MG63 (cell line): ENCODE measurements at places on chromosomes 1 and 21. TPM values are rescaled to one million over a fixed set of nuclear protein-coding genes. Genes with fewer than 3 reads are reported as not detected.

Gene USH2A
- total RNA-seq = 0.16 TPM in 1 of 2 replicates, not detected in the other

Gene RAB7B
- total RNA-seq = 17.5 and 25.7 TPM in 2 replicates

Gene BSND
- total RNA-seq = not detected in 2 replicates

Gene BOLA1
- total RNA-seq = 9.5 and 33.3 TPM in 2 replicates

Gene HPDL
- 3.2 and 7.1 TPM in 2 replicates for total RNA-seq

Gene PEA15
- total RNA-seq = 243 and 355 TPM in 2 replicates

Gene PKLR
- total RNA-seq = not detected in 2 replicates

Gene HRNR
- not detected in 2 replicates for total RNA-seq

Gene STK40
- 10.0 and 13.2 TPM in 2 replicates for total RNA-seq

Gene NPL
- 2.3 and 6.8 TPM in 2 replicates for total RNA-seq

Gene CNIH3
- 0.10 and 1.6 TPM in 2 replicates for total RNA-seq

Gene SMIM11
- 7.9 and 12.3 TPM in 2 replicates for total RNA-seq

Gene GPR153
- 5.0 and 6.3 TPM in 2 replicates for total RNA-seq

Gene HSD3B1
- not detected in 2 replicates for total RNA-seq

Gene ITLN2
- total RNA-seq = not detected in 2 replicates

GRCh38 chr1:196355206-196355786 is 252.9 kb downstream of the KCNT2 start:
- DNase-seq = no peak

- no peak for DNase-seq
Observed at GRCh38 chr1:100972185-100972584, 53.4 kb downstream of the DPH5 start.

DNA sequence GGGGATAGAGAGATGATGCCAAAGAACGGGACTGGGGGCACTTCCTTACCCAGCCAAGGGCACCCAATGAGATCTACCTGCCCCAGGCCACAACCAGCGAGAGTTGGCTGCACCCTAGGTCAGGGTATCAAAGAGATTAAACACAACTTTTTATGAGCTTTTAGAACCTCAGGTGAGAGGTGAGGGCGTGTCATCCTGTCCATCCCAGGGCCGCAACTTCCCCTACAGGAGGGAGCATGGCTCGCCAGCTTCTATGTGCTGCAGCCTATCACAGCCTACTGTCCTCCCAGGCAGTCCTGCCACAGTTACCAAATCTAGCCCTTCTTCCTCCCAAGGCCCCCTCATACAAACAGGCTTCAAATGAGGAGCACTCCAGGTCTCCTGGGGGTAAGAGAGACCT is 12.9 kb downstream of the TMEM9 start:
- no peak for DNase-seq

DNA sequence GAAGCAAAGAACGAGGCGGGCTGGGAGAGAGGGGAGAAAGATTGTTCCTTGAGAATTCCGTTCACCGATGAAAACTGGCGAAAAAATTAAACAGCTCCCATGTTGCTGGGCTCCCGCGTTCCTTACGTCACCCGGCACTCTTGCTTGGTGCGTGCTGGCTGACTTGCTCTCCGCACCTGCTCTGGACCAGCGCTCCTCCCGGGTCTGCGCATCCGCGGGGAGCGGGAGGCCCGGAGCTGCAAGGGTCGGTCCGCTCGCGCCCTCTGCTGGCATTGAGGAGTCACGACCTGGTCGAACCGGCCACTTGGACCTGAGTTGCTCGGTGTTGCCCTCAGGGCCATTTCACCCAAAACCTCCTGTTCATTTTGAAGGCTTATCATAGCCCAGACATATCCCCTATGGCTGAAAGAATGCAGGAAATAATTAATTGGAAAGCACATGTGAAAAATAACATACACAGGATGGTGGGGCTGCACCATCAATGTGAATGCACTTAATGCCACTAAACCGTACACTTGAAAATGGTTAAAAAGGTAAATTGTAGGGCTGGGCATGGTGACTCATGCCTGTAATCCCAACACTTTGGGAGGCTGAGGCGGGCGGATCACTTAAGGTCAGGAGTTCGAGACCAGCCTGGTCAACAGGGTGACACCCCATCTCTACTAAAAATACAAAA is 98.9 kb upstream of the BACE2 start:
- DNase-seq = peak; percentile 78

- no peak for DNase-seq
Observed at GRCh38 chr1:45621895-45622523, 1.8 kb downstream of the CCDC17 start.

- peak; percentile 67 for DNase-seq
Observed at GRCh38 chr1:227372726-227373130, 54.4 kb upstream of the CDC42BPA start.

- DNase-seq = peak; percentile 10
Observed at GRCh38 chr1:59204001-59204400, 92.9 kb upstream of the FGGY start.

- peak; percentile 70 for DNase-seq
Observed at GRCh38 chr1:155007251-155007828, 4.7 kb downstream of the ZBTB7B start.

DNA sequence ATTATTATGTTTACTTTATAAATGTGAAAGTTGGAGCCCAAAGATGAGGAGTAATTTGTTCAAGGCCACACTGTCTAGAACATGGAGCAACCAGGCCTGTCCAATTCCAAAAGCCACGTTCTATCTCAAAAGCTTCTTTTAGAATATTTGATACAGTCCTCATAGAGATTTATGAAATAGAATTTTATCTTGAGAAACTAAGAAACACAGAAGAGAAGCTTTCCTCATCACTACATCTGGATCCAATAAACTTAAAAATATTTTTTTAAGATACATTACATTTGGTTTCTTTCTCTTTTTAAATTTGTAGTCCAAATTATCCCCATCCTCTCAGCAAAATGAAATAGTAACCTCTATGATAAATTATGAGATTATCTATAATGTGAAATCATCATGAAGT is 58.9 kb downstream of the DDAH1 start:
- no peak for DNase-seq

GRCh38 chr1:24390924-24391782 is 22.4 kb downstream of the STPG1 start:
- peak; percentile 74 for DNase-seq

DNA sequence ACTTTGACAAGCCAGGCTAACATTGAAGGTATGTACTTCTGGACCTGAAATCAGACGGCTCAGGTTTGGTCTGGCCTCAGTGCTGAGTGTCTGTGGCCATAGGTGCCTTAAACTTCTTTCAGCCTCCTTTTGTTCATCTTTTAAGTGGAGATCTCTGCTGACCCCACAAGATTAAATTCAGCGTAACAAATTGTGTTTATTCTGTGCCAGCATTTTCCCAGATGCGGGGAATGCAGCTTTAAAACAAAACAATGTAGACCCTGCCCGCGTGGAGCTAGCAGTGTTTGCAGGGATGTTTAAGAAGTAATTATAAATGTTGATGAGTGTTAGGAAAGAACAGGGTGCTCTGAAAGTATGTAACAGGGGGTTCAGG is 923 bp downstream of the CAP1 start:
- DNase-seq = no peak

DNA sequence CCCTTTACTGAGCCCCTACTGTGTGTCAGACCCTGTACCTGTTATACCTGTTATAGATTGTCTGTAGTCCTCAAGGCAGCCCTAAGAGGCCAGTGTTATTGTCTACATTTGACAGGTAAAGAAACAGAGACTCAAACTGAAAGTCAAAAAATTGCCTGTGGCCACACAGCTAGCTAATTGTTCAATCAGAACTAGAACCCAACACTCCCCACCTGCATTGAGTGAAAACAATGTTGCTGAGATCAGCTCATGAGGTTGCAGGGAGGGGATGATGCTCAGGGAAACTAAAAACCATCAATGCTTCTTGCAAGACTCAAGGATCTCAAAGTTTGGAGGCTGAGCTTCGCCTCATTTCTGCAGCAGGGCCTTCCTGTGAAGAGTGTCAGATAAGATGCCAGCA is 109.5 kb upstream of the LMO4 start:
- no peak for DNase-seq

DNA sequence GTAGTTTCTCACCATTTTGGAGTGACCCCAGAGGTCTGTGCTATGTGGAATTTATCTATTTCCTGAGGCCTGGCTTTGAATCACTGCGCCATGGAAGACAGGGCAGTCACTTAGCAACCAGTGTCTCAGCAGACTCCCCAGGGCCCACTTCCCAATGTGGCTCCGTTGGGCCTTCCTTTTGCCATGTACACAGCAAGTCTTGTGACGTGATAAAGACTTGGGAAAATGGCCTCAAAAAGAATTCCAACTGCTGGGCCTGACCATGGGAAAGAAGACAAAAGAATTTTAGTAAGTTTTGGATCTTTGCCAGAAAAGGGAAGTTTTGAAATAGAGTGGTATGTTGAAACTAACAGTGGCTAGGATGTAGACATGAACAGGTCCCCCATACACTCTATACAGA is 36.2 kb downstream of the TLR5 start:
- no peak for DNase-seq

- DNase-seq = peak; percentile 75
Observed at GRCh38 chr1:6367381-6368012, 26.1 kb downstream of the ACOT7 start.

DNA sequence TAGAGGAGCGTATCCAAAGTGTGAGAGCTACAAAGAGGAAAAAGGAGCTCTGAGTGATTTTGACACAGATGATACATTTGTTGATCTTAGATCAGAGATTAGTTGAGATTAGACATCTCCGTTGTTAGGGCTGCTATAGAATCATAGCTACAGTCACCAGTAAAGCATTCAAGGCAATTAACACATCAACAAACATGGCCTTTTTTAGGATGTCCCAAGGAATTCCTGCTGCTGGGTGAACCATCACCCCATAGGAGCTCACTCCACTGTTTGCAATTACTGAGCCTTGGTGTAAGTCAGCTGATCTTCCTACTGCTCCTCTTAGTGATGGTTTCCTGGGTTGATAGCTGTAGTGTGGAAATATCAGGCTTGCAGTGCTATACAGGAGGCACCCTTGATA is 6.7 kb upstream of the RSRP1 start:
- DNase-seq = no peak

GRCh38 chr1:117821774-117822482 is 107.5 kb downstream of the GDAP2 start:
- DNase-seq = peak; percentile 95

GRCh38 chr1:12477936-12478611 is 139.9 kb downstream of the DHRS3 start:
- peak; percentile 97 for DNase-seq

GRCh38 chr1:3924186-3924824 is 24.2 kb upstream of the C1orf174 start:
- DNase-seq = no peak

DNA sequence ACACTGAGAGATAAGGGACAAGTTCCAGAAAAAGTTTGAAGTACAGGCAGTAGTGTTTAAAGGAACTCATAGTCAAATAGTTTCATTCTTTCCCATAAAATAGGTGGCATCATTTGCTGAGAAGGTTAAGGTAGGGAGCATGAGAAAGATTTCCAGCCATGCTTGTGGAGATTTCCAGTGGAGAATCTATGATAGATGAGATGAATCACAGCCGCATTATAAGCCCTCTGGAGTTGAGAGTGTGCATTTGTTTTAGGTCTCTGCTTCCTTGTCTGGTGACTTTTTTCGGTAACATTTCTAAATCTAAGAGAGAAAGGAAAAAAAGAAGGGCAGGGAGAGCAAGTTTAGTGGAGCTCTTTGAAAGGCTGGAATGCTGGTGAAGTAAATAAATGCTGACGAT is 108.7 kb downstream of the DISP1 start:
- no peak for DNase-seq

GRCh38 chr1:230399321-230400006 is 26.7 kb downstream of the PGBD5 start:
- no peak for DNase-seq

DNA sequence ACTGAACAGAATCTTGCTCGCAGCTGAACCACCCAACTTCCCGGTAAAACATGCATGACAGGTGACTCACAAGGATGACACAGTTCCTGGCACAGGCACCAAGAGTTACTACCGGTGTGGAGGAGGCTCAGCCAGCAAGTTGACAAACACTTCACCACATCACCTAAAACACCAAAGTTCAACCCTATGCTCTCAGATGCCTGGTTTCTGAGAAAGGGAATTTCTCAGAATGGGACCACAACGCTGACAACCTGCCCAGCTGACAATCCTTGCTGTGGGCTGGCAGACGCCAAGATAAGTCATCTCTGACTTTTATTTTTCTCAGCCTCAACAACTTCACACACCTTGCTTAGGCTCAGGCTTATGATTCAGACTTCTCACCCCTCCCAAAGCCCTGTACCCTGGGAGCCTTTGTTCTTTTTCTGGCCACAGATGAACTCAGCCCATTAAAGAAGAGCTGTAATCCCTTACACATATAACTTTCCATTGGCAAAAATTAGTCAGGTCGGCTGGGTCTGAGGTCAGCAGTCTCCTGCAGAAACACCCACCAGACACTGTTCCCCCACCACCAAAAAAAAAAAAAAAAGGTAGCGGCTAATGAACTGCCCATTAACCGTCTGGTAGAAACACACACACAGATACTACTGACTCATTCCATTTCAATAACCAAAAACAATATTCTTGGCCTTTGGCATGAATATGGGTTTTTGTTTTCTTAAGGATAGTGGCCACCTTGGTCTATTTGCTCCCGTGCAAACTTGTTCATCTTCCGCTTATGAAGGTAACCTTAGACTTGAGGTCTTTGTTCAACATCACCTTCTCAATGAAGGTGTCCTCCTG is 10.8 kb upstream of the TIAM1 start:
- peak; percentile 89 for DNase-seq
